ENCODE measurements at places on chromosomes 5 and 9. TPM values are rescaled to one million over a fixed set of nuclear protein-coding genes. Genes with fewer than 3 reads are reported as not detected.
A peak's percentile ranks its signal among the peaks of the same experiment; 100 is the strongest.

The FGF10 gene
- total RNA-seq: not detected

The SLC45A2 gene
- total RNA-seq: not detected

The FYB1 gene
- not detected for total RNA-seq

The ALDH7A1 gene
- total RNA-seq: 40.1 TPM

The SLIT3 gene
- 12.5 TPM for total RNA-seq

DNA sequence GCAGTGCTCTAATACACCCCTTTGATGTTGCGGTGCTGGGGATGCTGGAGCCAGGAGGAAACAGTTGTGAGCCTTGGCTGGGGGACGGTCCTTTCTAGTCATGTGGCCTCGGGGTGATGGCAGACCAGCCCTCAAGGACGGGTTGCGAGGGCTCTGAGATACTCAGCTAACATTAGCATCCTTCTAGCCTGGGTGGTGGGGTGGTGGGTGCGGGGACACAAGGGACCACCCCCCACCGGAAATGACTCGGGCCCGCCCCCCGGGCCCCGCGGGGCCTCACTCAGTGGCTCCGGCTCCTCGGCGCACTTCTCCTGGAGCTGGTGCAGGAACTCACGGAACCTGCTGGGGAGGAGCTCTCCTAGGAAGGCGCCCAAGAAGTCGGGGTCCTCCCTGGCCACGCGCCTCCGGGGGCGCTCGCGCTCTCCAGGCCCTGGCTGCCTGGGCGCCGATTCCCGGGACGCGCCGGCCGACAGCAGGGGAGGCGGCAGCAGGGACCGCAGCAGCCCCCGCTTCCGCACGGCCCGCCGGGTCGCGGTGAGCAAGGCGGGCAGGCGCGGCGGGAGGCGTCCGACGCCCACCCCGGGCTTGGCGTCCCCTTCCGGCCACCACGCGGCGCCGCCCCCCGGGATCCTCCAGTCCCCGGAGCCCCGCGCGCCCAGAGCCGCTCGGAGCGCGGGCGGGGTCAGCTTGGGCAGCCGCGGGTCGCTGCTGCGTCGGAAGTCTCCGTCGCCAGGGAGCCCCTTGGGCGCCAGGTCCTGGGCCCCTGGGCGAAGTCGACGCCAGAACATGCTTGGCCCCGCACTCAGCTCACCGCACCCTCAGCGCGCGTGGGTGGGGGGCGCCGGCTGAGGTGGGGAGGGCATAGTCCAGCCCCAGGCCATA, 873 bp downstream of the C9orf50 start:
- DNase-seq: no peak

- no peak for DNase-seq
Measured at GRCh38 chr9:133560944-133561343, 26.4 kb downstream of the ADAMTSL2 start.

DNA sequence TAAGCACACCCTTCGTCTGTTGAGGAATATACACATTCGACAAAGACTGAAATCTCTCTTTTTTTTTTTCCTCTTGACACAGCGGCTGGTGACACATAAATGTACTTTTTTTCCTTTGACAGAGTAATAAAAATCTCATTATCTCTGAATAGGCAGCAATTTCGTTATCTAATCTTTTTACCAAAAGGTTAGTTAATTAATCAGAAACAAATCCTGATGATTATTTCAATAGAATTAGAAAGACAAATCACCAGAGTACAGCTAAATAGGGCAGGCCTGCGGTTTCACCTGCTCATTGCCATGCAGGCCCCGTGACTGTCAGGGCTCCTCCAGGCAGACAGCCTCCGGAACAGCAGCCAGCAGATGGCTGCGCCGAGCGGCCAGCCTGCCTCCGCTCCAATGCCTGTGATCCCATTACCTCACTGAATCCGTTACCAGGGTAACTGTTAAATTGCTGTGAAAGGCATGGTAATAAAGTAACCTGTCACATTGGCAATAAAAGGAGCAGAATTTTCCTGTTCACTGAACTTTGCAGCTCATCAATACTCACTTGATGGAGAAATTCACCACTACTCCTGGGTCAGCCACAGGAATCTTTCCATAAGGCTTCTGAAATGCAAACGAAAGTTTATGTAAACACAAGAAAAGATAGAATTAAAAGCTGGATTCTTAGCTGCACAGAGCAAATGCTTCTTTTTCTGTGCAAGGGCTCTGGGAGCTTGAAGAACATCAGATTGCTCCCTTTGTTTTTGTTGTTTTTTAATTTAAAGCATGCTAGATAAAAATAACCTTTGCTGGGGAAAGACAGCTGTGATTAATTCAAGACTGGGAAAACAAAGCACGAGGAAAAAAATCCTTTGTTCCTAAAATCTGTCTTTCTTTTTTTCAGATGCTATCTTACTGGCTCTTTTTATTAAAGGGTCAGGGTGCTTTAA, 666.4 kb upstream of the ZNF608 start:
- DNase-seq: peak; percentile 97

DNA sequence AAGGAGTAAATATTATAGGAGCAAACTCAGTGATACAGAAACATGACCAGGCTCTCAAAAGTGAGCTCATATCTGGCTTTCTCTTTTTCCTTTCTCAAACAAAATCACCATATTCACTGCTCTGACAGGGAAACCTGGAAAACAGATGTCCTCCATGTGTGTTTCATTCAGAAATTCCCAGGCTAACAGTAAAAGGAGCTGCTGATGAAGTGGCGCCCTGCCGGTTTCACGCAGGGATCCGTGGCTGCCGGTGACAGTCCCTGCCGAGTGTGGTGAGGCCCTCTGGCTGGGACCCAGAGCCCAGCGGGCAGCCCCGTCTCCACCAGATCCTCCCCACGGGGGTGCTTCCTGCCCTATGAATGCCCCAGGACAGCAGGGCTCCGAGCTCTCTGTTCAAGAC, 208.1 kb downstream of the GNA14 start:
- no peak for DNase-seq

- DNase-seq: peak; percentile 18
Measured at GRCh38 chr9:15837079-15837679, 284.3 kb downstream of the CCDC171 start.

DNA sequence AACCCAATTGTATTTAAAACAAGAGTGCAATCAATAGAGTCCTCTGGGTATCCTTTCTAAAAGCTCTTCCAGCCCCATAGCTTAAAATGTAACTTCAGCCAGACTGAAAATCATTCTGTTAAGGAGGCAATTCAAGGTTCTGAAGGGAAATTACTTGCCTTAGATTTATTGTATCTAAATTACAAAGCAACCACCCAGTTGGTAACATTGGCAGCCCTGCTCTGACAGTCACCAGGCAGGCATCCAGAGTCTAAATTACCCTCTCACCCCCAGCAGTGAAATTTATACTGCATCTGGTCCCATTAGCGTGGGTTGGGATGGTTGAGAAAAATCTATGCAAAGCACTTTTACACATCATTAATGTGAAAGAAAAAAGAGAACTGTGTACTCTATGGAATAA, 514.7 kb downstream of the MTRR start:
- DNase-seq: no peak

DNA sequence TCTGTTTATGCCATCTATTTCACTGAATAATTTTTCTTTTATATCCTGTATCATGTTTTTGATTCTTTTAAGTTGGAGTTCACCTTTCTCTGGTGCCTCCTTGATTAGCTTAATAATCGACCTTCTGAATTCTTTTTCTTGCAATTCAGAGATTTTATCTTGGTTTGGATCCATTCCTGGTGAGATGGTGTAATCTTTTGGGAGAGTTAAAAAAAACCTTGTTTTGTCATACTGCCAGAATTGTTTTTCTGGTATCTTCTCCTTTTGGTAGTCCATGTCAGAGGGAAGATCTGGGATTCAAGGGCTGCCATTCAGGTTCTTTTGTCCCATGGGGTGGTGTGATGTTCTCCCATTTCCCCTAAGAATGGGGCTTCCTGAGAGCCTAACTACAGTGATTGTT, 800.8 kb upstream of the TYRP1 start:
- no peak for DNase-seq

GRCh38 chr9:16625161-16625631, 245.3 kb downstream of the BNC2 start:
- no peak for DNase-seq

GRCh38 chr9:29039258-29039657, 1466.0 kb upstream of the C9orf72 start:
- peak; percentile 12 for DNase-seq

GRCh38 chr5:44497606-44498005, 108.4 kb upstream of the FGF10 start:
- no peak for DNase-seq

GRCh38 chr5:135642934-135643333, 64.1 kb upstream of the CXCL14 start:
- no peak for DNase-seq

DNA sequence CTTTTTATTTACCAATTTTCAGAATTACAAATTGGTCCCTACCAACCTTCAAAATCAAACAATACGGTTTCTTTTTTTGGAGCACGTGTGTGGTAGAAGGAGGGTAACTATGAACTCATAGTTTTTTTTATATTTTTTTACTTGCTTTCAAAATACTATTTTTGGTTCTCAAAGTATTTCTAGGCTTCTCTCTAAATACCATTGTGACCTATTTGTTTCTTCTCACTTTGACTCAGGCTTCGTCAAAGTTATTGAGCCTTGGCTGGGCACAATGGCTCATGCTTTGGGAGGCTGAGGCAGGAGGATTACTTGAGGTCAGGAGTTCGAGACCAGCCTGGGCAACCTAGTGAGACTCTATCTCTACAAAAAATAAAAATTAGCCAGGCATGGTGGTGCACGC, 11.6 kb upstream of the KIF27 start:
- no peak for DNase-seq

DNA sequence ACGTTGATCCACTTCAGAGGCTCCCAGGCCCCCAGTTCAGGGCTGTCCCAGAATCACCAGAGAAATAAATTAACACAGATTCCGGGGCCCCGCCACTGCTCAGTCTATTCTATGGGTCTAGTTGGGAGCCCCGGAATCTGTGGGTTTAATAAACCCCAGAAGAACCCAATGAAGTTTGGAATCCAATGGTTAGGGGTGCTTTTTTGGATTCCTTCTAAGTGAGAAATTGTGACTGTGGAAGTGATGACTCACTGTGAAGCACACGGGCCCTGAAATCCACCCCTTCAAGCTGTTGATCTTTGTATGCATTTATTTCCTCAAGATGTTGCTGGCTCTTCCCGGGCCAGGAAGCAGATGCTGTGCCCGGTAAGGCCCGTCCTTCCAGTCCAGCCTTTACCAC, 57.3 kb upstream of the SLC28A3 start:
- DNase-seq: no peak

GRCh38 chr9:95048225-95049087, 269.1 kb downstream of the FANCC start:
- peak; percentile 42 for DNase-seq

- no peak for DNase-seq
Measured at GRCh38 chr9:129653823-129654553, 11.5 kb upstream of the PRRX2 start.

DNA sequence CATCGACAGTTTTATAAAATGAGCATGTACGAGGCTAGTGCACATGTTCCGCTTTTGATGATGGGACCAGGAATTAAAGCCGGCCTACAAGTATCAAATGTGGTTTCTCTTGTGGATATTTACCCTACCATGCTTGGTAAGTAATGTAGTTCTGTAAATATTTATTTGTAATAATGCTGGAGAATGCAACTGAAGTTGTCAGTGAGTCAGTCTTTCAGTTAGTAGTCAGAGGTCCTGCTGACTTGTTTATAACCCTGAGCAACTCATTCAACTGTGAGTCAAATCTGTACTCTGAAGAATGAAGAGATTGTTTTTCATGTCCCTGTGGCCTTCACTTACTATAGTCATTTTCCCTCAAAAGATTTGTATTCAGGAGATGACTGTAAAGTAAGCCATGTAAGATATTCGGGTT, 28.4 kb upstream of the GPR150 start:
- DNase-seq: no peak

GRCh38 chr5:64767959-64768357, 533 bp downstream of the SREK1IP1 start:
- no peak for DNase-seq

GRCh38 chr9:21933281-21933680, 60.9 kb downstream of the CDKN2A start:
- DNase-seq: no peak

- DNase-seq: no peak
Measured at GRCh38 chr5:178530526-178530925, 59.7 kb downstream of the COL23A1 start.

DNA sequence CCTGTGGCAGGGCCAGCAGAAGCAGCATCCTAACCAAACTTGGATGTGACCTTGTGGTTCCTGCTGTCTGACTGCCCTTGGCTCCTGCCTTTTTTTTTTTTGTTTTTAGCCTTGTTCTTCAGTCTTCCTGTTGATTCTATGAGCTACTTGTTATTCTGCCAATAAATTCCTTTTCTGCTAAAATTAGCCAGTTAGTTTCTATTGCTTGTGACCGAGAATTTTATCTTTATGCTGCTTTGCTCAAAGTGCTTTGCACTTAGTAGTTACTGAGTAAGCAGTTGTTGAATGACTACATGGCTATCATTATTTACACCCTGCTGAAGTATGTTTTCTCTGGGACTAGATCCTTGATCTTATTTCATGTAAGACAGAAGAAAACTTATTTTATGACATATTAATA, 20.8 kb upstream of the ATG10 start:
- DNase-seq: no peak

- peak; percentile 18 for DNase-seq
Measured at GRCh38 chr5:39400713-39401578, 23.8 kb downstream of the DAB2 start.

DNA sequence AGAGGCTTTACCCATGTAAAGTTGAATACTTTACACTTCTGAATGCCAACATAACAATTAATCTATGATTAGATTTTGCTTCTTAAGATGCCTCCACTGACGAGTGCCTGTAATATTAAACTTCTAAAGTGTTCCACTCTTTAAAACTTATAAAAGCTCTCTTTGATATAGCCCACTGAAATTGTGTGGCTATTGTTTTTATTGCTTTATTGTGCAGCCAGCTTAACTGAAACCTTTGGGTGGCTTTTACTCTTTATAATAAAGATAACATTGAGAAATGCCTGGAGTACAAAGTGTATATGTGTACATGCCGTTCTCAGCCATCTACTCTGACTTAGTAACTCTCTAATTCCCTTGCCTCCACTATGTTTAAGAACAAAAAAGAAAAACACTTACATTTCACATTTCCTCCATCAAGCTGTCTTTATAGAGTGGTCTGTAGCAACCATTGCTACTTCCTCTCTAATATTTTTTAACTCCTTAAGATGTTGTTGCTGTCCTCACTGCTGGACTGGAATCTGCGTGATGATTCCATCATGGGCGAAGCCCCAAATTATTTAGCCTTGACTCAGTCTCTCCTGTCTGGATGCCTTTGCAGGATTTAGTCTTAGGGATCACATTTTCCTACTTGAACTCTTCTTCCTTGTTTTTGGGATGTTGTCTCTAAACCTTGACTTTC, 9.1 kb downstream of the PIK3R1 start:
- DNase-seq: no peak

DNA sequence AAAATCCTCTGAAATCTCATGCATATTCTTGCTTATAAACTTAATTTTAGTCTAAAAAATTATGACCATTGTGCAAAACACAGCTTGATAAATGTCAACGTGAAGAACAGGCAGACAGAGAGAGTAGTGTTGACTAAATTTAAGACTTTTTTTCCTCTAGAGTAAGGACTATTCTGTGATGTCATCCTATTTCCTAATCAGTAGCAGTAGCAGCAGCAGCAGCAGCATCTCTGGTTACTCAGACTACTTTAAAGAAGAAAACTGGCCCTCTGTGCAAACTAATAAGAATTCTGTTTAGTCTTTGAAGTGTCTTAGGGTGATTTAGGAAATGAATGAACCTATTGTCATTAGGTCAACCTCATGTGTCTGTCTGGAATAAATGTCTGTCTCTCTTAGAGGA, 403.0 kb downstream of the HINT1 start:
- no peak for DNase-seq

GRCh38 chr5:55498457-55498856, 36.3 kb downstream of the PLPP1 start:
- DNase-seq: no peak

GRCh38 chr5:52776116-52776515, 11.6 kb upstream of the ITGA1 start:
- no peak for DNase-seq

All from Caki2 (cell line).